ENCODE measurements at places on chromosomes 16 and 17.

DNA sequence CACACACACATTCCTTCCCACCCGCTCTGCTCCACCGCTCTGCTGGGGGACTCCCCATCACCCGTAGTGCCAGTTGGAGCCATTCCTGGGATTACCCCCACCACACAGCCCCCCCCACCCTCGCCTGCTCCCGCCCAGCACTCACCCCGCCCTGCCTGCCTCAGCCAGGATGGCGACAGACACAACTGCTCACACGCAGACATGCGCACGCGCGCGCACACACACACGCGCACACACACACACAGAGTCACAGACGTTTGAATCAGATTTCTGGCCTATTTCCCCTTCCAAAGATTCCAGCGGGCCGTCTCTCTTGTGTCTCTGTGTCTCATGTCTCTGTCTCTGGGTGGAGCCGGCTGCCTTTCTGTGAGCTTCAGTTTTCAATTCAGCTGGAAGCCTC lies 4.4 kb downstream of the CACNA1G start:
- DNase-seq: peak; percentile 16

DNA sequence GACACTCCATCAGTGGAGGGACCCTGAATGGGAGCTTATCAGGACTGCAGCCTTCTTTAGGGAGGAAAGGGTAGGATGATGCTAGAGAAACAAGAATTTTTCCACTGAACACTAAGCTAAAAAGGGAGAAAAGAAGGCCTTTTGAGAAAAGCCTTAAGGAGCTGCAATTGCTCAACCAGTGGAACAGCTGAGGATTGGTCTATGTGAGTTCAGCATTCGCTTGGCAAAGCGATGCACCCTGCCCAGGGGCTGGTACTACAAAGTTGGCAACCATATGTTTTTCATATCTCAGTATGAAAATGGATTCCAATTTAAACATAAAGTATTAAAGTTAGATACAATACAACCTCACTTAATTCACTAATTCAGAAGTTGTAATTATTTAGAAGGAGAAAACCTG lies 117.8 kb upstream of the FAM20A start:
- no peak for DNase-seq

DNA sequence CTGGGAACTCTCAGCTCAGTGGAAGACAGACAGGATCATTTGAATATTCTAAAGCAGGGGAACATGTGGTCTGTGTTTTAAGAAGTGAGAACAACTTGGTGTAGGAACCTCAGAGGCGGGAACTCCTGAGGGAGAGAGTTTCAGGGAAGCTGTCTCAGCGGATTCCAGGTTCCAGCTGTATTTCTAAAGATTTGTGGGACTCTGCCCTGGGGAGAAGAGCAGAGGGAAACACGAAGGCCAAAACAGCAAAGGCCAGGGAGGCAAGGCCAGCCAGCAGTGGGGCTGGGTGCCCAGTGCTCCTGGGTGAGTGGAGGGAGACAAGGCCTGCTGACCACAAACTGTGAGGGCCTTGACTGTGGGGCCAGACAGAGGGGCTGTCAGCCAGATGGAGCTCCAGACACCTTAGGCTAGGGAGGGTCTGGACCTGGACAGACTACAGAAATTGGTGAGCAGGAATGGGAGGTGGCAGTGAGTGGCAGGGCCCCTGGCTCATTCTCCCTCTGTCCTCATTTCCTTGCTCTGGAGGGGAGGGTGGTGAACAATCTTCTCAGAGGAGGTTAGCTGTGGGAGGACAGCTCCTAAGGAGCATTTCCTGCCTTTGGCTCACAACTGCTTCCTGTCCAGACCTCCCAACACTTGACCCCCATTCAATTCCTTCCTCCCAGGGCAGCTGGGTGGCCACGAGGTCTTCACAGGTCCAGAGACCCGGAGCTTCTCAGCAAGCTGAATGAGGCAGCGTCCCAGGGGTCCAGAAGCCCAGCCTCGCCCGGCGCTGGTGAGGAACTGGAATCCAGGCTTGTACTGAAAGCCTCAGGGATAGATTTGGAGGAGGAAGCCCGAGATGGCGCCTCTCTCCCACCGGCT lies 21.0 kb upstream of the FZD2 start:
- no peak for DNase-seq

DNA sequence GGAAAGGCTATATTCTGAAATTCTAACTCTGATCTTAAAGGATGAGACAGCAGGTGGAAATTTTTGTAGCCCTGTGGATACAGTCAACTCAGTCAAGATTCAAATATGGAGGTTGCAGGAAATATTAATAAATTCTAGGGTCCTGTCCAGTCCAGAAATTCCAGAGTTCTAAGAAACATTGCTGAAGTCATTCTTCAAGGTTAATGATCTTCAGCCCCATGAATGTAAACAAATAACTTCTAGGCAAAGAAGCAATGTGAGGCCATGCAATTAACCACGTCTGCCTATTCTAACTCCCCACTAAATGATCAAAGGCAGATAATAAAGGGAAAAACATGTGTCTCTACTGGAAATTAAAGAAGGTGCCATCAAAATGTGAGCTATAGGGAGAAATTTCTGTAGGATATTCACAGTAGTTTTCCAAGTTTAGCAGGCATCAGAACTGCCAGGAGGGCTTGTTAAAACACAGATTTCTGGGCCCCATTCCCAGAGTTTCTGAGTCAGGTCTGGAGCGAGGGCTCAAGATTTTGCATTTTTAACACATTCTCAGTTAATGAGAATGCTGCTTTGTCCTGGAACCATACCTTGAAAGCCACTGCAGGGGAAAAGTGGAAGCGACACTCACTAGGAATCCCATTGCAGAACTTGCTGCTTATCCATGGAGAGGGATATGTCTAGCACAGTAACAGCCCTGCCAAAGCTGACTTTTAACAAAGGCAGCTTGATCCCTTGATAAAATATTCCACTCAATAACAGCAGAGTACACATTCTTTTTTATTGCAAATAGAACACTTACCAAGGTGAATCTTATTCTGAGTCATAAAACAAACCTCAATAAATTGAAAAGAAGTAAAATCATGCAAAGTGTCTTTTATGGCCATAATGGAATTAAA lies 61.8 kb downstream of the DNAH3 start:
- no peak for DNase-seq

DNA sequence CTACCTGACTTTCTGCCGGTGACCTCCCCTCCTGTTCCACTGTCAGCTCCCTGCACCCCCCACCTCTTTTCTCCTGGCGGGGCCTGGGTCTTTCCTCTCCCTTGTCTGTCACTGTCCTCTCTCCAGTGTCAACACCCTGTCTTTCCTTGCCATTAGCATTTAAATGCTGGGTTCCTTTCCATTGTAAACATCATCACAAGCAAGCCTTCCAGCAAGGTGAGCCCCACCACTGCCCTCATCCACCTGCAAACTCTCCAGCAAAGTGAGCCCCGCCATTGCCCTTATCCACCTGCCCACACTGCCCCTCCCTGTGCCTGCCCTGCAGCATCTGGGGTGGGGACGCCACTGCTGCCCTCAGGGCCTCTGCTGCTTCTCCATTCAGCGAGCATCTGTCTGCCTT lies 195.0 kb downstream of the ENGASE start:
- DNase-seq: no peak

GRCh38 chr16:74455619-74456289 lies 34.5 kb upstream of the CLEC18B start:
- no peak for DNase-seq

- DNase-seq: no peak
These were observed 70.2 kb downstream of the HIC1 start for GRCh38 chr17:2125013-2125535.

GRCh38 chr17:61310590-61310989 lies 89.1 kb upstream of the TBX2 start:
- no peak for DNase-seq

DNA sequence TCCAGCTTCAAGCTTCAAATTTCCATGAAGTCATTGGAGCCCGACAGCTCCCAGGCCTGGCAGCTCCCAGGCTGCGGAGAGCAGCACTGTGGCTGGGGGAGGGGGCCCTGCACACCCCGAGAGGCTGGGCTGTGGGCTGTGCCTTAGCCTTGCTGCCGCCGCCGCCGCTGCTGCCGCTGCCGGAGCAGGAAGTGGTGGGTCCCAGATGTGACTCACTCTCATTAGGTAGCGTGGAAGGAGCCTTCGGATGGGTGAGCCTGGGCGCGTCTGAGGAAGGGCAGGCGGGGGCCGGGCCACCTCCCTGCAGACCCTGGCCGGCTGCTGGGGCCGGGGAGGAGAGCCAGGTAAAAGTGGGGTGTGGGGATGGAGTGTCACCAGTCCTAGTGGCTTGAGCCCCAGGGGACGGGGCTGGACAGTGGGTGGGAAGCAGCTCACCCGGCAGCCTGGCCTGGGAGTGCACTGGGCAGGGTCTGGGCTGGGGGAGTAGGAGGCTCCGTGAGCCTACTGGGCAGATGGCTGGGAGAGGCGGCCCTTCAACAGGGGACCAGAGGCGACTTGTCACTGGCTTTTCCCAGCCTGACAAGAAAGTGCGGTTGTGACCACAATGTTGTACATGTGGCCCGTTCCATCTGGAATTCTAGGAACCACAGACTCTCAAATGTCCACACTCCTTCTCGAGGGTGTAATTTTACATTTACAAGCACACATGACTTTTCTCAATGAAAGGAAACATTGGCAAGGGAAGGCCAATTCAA lies at the start of gene ADCY7:
Gene ADCY7 (plus strand): TSS at position 215 of the 755 bp plus-strand sequence. CDS start 21,629 bp downstream, outside the sequence.
- peak; percentile 88 for DNase-seq

DNA sequence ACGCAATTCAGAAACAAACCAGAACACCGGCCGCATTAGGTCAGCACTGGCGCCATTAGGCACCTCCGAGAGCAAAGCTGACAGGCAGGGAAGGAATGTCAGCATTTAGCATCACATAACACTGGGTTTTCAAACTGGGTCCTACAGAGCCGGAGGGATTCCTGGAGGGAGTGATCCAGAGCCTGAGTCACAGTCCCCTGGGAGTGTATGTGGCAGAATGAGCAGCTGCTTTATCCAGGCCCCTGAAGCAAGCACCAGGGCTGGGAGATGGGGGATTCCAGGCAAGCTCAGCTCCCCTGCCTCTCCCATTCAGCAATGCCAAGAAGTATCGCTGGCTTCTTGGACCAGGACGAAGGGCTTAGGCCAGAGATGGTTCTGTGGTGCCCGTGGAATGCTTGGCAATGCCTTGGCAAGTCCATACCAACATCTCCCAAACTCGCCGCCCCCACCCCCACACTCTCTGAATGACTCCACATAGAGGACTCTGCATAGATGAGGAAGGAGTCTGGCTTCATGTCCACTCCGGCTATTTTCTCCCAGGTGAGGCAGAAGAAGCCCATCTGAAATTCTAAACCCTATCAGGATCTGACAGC lies 20.4 kb downstream of the GAS7 start:
- DNase-seq: no peak

GRCh38 chr16:66947302-66948065 lies 12.2 kb downstream of the CES2 start:
- DNase-seq: peak; percentile 93

- DNase-seq: no peak
These were observed 57.3 kb upstream of the BCO1 start for GRCh38 chr16:81181013-81181720.

DNA sequence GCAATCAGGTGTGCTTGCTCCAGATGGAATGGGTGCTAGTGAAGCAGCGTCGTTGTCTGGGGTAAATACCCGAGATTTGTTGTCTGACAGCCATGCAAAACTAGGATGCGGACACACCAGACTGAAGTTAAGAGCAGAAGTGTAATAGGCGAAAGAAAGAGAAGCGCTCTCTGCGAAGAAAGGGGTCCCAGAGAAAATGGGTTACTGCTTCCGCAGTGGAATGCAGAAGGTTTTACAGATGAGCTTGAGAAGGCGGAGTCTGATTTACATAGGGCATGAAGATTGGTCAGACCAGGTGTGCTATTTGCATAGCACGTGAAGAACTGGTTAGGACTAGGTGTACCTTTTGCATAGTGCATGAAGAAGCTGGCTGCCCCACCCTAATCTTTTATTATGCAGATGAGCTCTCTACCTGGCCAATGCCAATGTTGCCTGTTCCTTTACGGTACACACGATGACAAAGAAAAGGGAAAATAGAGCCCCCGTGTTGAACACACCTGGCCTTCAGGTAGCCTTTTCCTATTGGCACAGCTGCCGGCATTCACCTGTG lies 32.0 kb upstream of the SNN start:
- DNase-seq: no peak

DNA sequence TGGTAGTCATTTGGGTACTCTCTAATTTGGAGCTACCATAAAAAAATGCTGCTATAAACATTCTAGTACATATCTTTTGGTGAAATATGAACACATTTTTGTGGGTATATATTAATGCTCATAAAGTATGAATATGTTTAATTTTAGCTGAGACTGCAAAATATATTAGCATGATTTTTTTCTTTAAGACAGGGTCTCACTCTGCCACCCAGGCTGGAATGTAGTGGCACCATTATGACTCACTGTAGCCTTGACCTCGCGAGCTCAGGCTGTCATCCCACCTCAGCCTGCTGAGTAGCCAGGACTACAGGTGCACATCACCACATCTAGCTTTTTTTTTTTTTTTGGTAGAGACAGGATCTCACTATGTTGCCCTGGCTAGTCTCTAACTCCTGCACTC lies 371.7 kb downstream of the SOX9 start:
- no peak for DNase-seq

DNA sequence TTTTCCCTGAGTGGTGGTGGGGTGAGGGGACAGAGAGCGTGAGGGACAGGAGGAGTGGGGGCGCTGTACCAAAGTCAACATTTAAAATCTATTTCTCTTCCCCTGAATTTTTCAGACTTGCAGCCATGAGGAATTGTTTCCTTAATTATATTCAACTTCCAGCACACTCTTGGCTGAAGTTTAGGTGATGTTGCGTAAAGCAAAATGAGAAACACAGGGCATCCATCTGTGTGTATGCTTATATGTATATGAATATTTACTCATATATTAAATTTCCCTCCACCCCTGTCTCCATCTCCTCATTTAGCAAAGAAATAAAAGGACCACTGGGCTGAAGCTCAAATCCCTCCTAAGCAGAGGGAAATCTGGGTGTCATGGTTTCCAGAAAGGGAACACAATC lies 218.1 kb downstream of the XYLT1 start:
- DNase-seq: no peak

DNA sequence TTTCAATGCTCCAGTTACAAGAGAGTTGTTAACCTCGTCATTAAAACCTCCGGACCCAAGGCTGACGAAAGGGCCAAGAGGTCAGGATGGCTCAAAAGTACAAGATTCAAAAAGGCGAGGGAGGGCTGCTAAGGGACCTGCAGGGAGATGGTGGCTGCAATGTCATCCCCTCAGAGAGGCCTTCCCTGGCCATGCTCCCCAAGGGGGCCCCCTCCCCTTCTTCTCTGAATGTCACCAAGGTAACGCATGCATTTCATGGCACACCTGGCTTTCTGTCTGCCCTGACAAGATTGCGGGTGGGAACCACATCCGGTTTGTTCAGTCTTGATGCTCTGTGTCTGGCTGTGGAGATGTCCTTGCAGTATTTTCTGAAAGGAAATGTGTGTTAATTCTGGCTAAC lies 89.9 kb downstream of the C16orf78 start:
- no peak for DNase-seq

GRCh38 chr17:39648616-39649366 lies 11.8 kb downstream of the STARD3 start:
- no peak for DNase-seq

GRCh38 chr17:31556969-31557645 lies 165.6 kb downstream of the RAB11FIP4 start:
- DNase-seq: no peak

- no peak for DNase-seq
These were observed 10.4 kb upstream of the SREBF1 start for GRCh38 chr17:17847118-17847689.

- DNase-seq: no peak
These were observed 1.5 kb upstream of the FBXL16 start for GRCh38 chr16:707062-707538.

GRCh38 chr17:79951361-79952264 lies 84.1 kb downstream of the TBC1D16 start:
- DNase-seq: no peak

All from hematopoietic multipotent progenitor cell treated with erythropoietin and hydrocortisone succinate and interleukin-3 and kit ligand, for 8 days (in vitro differentiated cells).